ENCODE measurements at places on chromosomes 4 and X.

GRCh38 chr4:184897895-184898294 is 72.1 kb upstream of the ACSL1 start:
- no peak for DNase-seq

DNA sequence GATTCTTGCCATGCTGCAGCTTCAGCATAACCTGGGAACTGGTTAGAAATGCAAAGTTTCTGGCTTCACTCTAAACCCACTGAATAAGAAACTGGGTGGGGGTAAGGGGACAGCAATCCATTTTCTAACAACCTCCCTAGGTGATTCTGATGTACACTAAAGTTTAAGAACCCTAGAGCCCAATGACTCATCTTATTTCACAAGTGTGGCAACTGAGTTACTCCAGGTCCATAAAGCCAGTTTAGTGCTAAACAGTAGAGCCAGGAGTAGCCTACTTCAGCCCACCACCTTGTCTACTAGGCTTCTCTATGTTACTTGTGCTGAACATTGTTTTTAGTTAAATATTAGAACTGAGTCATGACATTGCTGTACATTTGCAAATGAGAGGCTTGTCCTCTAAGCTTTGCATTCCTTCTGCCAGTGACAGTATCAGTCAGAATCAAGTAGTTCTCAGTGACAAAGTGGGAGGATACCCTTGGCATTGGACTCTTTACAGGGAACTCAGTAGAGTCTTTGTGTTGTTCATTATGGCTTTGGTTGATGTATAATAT is 518.0 kb downstream of the RPA4 start:
- DNase-seq: no peak

GRCh38 chr4:47451657-47452056 is 11.8 kb downstream of the COMMD8 start:
- no peak for DNase-seq

GRCh38 chrX:44536198-44536597 is 6.5 kb downstream of the FUNDC1 start:
- no peak for DNase-seq

- no peak for DNase-seq
Observed at GRCh38 chrX:20506739-20507138, 240.0 kb upstream of the RPS6KA3 start.

GRCh38 chr4:189513421-189513820 is 427.3 kb upstream of the FRG1 start:
- no peak for DNase-seq

DNA sequence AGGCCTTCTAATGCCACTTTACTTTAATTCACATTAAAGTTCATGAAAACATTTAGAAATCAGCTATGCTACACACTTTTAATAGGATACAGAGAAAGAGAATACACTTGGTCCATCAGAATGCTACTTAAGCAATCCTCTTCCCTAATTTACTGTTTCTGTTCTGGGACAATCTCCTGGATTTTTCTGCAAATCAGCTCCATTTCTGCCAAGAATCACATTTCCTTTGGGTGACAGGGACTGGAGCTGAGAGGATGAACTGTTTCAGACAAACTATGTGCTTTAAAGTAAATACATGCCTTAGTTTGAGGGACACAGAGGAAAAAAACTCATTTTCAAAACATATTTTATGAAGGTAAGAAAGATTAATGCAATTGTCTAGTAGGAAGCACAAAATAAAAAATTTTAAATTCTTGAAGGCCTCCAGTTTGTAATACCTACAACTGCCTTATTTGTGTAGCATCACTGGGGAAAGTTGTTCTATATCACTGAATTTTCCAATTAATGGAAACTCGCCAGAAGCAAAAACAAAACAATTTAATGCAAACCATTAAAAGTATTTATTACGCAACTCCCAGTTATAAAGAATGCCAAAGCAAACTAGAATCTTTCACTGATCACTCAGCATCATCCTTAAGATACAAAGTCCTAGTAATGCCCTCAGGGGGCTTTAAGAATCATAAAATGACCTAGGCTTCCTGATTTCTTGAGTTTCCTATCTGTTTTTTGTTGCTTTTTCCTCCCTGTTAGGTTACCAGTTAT is 36.3 kb downstream of the BCLAF3 start:
- DNase-seq: no peak

DNA sequence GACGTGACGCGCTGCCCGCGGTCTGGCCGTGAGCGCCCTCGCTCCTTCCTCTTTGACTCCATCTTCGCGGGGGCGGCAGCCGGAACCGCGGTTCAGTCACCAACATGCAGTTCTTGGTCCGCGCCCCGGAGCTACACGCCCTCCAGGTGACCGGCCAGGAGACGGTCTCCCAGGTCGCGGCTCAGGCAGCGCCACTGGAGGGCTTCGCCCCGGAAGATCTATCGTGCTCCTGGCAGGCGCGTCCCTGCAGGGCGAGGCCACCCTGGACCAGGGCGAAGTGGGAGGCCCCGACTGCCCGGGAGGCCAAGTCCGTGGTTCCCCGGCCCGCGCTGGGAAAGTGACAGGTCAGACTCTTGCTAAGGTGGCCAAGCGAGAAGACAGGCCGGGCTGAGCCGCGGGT is 2.9 kb downstream of the TRIML2 start:
- no peak for DNase-seq

GRCh38 chrX:105017641-105018040 is 202.9 kb downstream of the TEX13A start:
- DNase-seq: no peak

DNA sequence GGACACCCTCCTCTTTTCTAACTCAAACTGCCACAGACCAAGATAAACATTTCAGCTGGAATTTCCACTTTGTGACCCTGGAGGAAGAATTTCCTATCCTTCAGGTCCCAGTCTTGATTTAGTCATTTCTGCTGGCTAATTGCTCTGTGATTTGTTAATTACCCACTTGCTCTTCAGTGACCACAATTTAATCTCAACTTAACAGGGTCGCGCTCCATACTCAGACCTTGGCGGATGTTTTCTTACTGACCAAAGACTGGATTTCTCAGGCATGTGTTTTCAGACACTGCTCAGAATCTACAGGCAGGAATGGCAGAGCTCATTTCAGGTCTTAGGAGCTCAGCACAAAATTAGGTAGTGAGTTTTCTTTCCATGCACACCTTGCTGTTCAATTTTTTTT is 188.9 kb downstream of the ASMT start:
- DNase-seq: no peak

All from stimulated activated CD8-positive, alpha-beta memory T cell treated with anti-CD3 and anti-CD28 coated beads, Interleukin-7, amount 100 ng/mL, for 1 hour (primary cell).